ENCODE measurements at places on chromosomes 12 and 14.
A peak's percentile ranks its signal among the peaks of the same experiment; 100 is the strongest.

- peak; percentile 35 for DNase-seq
Observed at GRCh38 chr12:123035841-123036240, 55.4 kb downstream of the ARL6IP4 start.

DNA sequence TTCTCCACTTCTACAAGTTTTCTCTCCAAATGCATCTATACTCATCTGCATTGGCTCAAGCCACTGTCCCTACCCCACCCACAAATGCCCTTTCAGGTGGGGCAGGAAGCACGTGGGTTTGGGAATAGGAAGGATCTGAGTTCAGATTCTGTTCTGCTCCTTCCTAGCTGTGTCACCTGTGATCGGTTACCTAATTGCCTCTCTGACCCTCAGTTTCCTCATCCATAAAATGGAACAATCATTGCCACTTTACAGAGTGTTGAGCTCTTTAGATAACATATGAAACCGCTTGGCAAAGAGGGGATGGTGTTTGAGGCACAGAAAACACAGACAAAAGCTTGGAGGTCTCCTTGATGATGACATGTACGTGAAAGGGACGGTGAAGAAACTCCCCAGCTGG lies 34.5 kb downstream of the FOXN3 start:
- DNase-seq = no peak

DNA sequence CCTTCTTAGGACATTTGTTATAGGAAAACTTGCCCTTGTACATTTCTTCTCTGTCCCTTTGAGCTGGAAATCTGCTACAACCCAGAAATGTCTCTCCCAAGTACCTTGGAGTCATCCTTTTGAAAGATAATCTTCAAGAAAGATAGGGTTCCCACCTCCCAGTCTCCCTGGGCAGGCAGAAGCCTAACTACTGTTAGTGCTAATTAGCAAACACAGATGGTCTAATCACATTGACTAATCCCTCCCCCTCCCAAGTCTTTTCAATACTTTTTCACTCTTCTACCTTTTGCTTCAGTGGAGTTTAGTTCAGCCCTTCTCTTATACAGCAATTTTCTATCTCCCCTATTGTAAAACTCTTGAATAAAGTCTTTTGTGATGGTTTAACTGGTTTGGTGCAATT lies 129.8 kb upstream of the PPFIA2 start:
- DNase-seq = no peak

DNA sequence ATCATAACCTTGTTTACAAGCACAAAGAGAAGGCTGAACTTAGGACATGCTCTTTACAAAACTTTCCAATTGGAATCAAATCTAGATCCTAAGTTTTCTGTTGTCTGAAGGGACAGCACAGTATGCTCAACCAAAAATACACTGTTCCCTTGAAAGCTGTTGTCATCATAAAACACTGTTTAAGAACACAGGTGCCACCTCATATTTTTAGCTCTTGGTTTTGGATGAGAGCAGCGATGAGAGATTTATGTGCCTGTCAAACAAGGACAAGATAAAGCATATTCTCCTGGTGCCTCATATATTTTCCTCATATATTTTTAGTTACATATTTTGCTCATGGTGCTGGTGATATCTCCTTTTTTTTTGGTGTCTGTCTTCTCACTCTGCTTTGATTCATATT lies 788.4 kb downstream of the AACS start:
- DNase-seq = no peak

DNA sequence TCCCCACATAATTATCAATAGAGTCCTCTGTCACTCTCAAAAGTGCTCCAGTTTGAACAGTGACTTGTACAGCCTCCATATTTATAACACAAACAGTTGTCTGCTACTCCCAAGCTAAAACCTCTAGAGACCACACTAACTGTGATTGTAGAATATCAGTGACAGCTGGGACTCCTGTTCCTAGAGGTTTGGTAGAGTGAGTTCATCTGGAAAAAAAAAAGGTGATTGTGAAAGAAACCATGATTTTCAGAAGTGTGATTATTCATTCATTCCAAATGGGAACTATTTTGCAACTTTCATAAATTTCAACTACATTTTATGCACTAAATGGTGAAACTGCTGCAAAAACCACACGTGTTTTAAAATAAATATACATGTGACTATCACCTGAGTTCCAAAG lies 128.0 kb upstream of the PLXNC1 start:
- DNase-seq = no peak
